ENCODE measurements at places on chromosomes 7 and 10.

- DNase-seq: no peak
Observed at GRCh38 chr10:30039567-30039966, 19.8 kb downstream of the JCAD start.

- DNase-seq: peak; percentile 4
Observed at GRCh38 chr10:96556003-96556402, 30.8 kb downstream of the TM9SF3 start.

GRCh38 chr7:74612015-74612829 is 45.3 kb upstream of the GTF2I start:
- DNase-seq: no peak

GRCh38 chr7:27925573-27926201 is 185.7 kb downstream of the TAX1BP1 start:
- no peak for DNase-seq

DNA sequence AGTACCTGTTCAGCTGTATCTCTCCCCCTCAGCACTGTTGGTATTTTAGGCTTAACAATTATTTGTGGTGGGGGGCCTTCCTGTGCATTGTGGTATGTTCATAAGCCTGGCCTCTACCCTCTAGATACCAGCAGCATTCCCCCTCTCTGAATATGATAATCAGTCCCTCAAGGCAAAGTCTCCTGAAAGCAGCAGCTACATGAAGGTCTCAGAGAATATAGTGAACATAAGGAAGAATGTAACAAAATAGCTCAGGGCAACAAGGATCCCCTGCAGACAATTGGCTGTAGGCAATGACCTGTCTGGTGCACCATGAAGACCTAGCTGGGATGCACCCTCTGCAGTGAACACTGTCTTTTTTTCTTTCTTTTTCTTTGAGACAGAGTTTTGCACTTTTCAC is 86.4 kb downstream of the CTBP2 start:
- no peak for DNase-seq

- DNase-seq: no peak
Observed at GRCh38 chr7:12320241-12320986, 83.3 kb downstream of the VWDE start.

DNA sequence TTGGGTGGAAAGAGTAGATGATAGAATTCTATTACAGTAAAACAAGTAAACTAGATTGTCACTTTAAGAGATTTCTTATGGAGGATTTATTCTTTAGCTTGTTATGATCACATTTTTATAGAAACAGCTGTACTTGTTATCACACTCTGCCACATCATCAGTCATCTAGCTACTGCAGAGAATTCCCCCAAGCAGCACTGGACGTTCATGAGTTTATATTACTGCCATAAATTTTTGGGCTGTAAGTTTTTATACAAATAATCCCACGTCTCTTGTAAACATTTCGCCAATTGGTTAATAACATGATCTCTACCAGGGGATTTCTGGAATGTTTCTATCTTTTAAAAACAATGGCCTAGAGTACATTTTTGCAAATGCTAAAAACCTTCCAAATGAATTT is 238.8 kb downstream of the POLR1F start:
- no peak for DNase-seq

- no peak for DNase-seq
Observed at GRCh38 chr7:128741491-128741890, 2.3 kb downstream of the CALU start.

DNA sequence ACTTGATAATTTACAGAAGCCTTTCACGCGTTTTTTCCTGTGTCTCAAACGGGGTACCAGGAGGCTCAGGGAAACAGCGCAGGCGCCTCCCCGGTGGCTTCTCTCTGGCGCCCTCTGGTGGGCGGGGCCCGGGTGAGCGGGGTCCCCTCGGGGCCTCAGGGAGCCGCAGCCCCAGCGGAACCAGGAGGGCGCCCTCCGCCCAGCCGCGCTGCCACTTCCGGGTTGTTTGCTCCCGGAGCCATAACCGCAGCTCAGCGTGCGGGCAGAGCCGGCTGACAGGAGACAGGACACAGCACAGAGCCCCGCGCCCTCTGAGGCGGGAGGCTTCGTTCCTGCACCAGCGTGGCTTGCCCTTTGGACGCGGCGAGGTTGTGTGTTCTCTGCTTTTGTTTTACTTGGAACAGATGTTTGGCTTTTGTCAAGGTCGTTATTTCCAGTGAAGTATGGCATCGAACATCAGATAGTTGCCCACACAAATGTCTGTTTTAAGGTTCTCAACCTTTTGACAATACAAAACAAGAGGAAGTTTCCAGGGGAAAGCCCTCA is 6.9 kb upstream of the CYP2E1 start:
- DNase-seq: no peak

DNA sequence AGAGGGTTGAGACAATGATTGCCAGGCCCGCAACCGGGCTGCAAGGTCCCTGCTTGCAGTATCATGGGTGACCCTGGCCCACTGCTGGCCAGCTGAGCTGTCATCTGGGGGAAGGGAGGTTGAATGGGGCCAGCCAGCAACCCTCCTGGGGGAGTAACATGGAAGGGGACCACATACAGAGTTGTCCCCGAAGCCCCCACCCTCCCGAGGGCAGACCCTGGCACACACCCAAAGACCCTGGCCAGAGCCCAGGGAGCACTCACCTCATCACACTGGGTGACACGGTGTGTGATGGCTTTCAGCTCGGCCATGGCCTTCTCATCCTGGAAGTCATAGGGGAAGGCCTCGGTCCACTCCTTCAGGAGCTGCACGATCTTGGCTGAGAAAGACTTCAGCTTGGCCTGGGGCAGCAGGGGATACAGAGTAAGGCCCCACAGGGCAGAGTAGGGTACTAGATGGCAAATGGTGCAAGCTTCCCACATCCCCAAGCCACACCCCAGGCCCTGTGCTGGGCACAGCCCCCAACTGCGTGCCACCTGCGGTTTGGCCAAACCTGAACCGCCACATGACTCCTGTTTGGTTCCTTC is 63.4 kb downstream of the CSGALNACT2 start:
- no peak for DNase-seq

DNA sequence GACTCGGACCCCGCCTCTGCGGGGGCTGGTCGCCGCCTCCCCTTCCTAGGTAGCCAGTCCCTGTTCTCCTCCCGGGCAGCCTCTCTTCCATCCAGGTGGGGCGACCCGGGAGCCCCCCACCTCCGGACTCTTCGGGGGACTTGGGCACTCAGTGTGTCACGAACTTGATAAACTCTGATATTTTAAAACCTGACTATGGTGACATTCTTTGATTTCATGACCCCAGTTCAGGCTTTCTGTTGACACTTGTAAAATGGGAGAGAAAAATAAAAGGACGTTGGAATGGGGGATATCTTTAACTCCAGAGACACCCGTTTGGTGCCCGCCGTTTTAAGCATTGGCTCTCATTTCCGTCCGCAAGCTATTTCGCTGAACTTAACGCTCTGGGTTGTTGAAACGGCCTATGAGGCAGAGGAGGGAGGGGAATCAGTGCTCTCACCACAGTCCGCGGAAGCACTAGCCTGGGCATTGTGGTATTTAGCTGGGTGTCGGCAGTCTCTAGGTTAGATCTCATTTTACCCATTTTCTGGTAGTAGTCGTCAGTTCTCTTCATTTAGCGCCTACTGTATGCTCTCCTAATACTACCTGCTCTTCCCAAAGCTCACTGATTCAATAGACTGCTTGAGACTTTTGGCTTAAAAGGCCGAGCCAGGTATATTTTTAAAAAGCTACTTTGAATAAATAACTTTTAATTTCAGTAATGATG is 738 bp downstream of the VPS26A start:
- DNase-seq: peak; percentile 30

DNA sequence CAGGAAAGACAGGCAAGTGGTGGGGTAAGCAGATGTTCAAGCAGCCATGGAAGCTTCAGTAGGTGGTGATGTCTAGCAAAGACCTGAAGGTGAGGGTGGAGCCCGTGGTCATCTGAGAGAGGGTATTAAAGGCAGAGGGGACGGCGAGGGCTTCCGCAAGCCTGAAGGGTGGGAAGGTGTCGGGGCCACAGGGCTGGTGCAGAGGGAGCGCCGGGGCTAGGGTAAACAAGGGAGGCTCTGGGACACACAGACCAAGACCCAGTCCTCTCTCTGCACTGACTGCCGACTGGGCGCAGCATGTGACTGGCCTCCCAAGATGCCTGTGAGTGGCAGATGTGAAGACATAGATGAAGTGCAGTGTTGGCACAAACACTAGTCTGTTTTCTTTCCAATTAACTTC is 132.4 kb downstream of the PKD1L1 start:
- no peak for DNase-seq

- DNase-seq: no peak
Observed at GRCh38 chr7:95411036-95411435, 14.9 kb upstream of the PON3 start.

GRCh38 chr10:45353186-45353585 is 20.8 kb upstream of the ALOX5 start:
- no peak for DNase-seq

- DNase-seq: no peak
Observed at GRCh38 chr7:29158795-29159423, 12.6 kb upstream of the CPVL start.

GRCh38 chr10:93438613-93439253 is 43.4 kb downstream of the MYOF start:
- no peak for DNase-seq

DNA sequence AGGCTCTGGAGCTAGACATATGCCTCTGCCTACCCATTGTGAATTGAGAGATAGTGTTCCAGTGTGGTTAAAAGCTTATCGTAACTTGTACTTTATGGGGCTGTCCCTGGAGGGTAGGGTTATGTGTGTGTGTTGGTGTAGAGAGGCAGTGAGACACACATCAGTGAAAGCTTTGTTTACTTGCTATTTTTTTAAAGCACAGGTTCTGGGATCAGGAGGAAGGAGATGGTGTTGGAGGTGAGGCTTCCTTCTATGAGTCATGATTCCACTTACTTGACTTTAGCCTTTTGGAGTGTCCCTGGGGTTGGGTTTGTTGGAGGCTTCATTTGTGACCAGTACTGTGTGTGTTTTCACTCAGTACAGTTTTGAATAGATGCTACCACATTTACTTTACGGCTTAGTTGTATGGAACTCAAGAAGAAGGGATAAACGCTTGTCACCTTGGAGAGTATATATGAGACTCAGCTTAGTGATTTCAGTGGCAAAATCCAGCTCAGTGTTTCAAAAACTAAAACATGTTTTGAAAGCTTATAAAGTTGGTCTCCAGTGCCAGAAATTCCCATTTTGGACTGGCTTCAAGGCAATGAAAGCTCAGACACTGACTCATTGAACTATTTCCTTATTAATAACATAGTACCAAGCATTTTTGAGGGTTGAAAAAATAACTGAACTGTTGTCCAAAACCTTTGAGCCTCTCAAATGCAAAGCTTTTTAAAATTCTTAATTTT is 106.2 kb downstream of the PLXDC2 start:
- DNase-seq: no peak

GRCh38 chr7:130894146-130894908 is 160.3 kb upstream of the KLF14 start:
- DNase-seq: no peak

DNA sequence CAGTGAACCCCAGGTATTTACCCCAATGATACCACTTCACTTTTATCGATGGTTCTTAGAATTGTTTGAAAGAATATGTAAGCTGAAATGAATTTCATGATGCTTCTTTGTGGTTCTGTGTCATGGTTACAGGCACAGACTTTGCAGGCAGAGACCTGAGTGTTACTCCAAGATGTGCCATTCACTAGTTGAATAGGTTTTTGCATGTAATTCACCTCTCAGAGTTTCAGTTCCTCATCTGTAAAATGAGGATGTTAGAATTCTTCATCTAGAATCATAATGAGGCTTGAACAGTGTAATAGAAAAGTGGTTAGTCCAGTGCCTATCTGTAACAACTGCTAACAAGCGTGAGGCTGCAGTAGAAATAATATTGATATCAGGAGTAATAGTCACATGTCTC is 54.6 kb downstream of the VSTM2A start:
- DNase-seq: no peak

DNA sequence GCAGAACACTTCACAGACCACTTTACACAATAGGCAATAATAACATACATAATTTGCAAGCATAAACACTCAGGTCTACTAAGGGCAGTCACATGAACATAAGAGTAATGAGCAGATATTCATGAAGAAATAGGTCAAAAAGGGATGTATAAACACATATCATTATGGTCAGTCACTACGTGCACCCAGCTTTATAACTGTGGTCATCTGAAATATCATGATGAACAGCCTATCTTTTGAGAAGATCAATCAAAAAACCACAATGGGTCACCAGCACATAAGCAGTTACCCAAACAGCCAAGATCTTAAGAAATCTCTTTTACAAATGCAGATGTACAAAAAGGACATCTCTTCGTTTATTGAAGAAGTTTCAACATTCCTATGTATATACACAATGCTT is 35.5 kb upstream of the DRGX start:
- no peak for DNase-seq

DNA sequence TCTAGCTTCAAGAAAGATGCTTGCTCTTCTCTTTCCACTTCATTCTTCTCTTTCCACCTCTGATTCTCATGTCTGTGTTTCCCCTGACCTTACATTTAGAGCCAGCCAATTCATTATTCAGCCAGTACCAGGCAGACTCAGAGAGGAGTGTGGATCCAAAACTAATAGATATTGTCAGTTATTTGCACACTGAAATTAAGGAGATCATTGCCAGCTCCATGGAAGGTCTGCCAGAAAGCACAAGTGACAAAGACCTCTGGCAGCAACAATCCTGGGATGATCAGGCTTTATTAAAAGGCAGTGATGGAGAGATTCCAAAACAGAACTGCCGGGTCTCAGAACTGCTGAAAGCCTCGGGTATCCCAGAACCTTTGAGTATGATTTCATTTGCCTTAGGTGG is 749.4 kb downstream of the XPNPEP1 start:
- no peak for DNase-seq

- DNase-seq: no peak
Observed at GRCh38 chr10:10878963-10879362, 138.7 kb upstream of the CELF2 start.

- no peak for DNase-seq
Observed at GRCh38 chr7:93176992-93177580, 28.9 kb upstream of the SAMD9L start.

DNA sequence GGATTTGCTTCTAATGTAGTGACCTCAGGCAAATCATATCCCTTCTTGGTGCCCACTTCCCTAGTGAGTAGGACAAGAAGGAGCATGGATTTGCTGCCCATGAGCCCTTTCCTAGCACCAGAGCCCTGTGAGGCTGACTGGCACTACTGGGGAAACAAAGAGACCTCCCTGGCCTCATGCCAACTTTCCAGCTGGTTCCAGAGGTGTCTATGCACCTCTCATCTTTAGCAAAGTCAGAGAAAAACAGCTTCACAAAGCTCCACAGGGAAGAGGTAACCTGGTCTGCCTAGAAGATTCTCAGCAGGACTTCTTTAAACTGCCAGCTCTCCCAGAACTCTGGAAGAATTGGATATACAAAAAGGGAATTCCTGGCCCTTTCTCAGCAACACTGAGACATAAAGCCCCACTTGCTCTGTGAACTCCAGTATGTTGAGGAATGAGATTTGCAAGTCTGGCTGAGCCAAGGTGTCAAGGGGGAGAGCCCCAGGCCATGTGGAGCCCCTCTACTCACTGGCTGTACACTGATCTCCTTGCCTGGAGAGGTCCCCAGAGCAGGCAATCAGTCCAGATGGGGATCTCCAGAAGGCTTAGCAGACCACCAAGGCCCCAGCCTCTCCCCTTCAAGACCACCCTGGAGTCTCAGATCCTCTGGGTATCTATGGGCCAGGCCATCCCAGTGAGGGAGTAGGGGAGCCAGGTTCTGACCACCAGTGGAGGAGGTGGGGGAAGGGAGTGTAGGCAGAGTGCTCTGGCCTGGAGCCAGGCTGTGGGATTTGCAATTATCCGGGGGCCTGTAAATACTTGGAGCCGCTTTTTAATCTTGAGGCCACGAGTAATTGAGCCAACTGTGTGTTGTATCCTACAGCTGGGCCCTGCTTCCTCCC is 24.4 kb upstream of the RBM20 start:
- DNase-seq: no peak
